Activated naive CD8-positive, alpha-beta T cell treated with anti-CD3 and anti-CD28 coated beads, Interleukin-2, amount 10 ng/mL, durations not matched to agents 7 days and 5 days (primary cell): ENCODE measurements at places on chromosomes 5 and 9. TPM values are rescaled to one million over a fixed set of nuclear protein-coding genes. Genes with fewer than 3 reads are reported as not detected.

Gene ESM1
- total RNA-seq = 1.1 TPM

- DNase-seq = no peak
These were observed 3.9 kb upstream of the RARS1 start for GRCh38 chr5:168482361-168482760.

Gene STPG3
- total RNA-seq = not detected

DNA sequence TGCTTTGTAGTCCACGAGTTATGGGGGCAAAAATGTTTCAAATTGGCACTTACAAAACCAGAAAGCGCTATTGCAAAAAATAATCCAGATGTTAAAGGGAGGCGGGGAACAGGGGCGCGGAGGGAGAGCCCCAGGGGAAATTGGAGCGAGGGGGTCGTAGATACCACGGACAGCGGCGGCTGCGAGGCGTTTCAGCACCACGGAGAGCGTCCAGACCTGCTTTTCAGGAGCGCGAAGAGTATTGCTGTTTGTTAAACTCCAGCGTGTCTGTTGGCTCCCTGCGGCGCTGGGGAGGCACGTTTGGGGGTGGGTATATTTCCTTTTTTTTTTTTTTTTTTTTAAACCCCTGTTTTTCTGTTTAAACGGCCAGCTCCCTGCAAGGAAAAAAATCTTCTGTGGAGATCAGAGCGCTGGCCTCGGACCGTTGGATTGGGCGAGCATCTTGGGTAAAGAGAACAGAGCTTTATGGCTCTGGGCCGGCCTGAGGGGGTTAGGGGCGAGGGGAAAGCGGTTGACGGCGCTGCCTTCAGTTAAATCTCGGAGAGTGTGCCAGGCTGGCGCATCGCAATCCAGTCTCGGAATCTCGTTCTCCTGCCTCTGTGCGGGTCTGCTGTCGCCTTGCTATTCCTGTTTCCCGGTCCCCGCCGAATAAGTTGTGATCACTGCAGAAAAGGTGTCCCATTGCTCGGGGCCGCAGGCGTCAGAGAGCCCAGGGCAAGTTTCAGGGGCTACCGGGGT, at the start of gene GLRA1:
TSS of gene GLRA1 (minus strand) at position 288 of the 738 bp plus-strand sequence. CDS start 302 bp downstream, outside the sequence.
- peak; percentile 71 for DNase-seq

GRCh38 chr9:24451346-24451745, 94.4 kb downstream of the IZUMO3 start:
- DNase-seq = no peak

DNA sequence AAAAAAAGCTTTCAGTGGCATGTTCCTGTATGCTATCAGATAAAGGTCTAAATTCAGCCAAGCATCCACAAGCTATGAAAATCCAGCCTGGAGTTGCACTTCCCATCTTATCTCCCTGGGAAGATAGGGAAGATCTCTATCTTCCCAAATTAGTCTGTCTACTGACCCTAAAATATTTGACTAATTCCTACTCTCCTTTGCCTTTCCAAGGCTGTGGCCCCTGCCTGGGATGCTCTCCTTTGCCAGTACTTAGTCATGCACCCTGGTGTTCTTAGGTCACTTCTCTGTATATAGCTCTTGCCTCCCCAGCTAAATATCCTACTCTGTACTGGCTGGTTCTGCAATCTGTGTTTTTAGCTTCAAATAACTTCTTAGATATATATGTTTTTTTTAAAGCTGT, 44.0 kb upstream of the PLPP1 start:
- DNase-seq = no peak

GRCh38 chr9:86767373-86767772, 179.9 kb downstream of the GAS1 start:
- DNase-seq = no peak

DNA sequence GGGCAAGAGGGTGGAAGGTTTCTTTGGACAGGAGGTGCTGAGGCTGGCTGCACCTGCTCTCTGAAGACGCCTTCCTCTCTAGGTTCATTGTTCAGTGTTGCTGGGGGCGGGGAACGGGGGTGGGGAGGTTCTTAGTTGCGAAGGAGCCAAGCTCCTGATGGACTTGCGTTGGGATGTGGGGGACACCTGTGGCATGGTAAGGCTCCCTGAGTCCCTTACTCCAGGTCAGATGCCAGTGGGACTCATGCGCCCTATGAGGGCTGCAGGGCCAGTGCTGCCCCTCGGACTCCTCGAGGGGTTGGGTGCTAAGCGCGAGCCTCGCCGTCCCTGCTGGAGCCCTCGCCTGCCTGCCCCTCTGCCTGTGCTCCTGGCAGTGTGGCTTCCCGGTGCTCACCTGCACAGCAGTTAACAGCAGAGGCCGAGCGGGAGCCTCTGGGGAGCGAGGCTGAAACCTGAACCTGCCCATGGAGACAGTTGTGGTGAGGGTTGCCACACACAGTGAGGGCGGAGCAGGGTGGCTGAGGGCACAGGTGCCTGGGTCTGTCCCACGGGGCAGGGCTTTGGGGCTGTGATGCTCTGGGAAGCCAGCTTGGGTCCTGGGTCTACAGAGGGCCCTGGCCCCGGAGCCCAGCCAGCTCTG, 5.5 kb downstream of the RNU6ATAC start:
- DNase-seq = no peak

DNA sequence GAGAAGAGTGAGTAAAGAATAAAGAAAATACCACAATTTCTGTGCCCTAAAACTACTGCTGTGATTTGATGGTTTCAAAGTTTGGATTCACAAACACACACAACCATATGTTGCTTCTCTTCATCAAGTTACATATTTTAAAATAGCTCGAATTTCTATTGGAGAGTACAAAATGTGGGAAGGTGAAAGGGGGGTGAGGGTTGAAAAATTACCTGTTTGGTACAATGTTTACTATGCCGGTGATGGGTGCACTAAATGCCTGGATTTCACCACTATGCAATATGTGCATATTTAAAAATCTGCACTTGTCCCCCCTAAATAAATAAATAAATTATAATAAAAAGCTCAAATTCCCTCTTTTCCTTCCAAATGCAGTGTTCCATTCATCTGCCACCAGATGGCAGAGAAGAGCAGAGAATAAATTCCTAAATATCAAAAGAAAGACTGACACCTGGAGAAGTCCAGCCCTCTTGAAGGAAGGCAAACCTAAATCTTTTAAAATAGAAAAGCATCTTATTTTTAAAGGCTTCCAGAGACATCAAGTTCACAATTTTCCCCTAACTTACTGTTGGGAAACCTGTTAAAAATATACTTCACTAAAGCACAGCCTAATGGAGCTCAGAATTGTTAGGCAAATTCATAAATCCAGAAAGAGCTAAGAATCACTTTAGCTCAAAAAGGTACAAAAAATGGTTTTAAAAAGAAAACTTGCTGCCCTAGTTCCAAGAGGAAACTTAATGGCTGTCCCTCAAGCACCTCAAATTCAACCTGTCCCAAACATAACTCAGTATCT, 24.8 kb upstream of the HNRNPA0 start:
- DNase-seq = no peak
